Activated CD8-positive, alpha-beta memory T cell treated with anti-CD3 and anti-CD28 coated beads for 48 hours (primary cell): ENCODE measurements at places on chromosomes 7 and 10.

DNA sequence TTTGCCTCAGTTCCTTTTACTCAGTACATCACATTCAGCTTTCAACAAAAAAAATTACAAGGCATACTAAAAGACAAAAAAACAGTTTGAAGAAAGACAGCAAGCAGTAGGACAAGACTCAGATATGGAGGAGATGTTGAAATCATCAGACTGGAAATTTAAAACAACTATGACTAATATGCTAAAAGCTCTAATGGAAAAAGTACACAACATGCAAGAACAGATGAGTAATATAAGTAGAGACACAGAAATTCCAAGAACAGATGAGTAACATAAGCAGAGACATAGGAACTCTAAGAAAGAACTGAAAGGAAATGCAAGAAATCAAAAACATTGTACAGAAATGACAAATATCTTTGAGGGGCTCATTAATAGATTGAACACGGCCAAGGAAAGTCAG is 402.6 kb downstream of the NEBL start:
- DNase-seq, result no peak

DNA sequence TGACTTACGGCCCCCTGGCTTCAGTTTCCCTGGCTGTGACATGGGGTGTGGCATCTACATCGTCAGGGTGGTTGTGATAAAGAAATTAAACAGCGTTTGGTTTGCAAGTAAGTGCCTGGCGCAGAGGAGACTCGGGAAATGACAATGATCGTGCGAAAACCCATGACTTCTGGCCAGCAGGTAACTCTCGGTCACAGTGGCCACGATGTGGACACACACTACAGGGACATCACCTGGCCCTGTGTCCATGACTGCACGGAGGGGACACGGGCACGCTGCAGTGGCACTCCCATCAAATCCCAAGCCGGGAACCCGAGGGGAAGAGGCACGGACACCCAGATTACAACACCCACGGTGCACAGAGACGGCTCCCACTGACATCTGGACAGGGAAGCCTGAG is 28.7 kb downstream of the PAPOLB start:
- no peak for DNase-seq

DNA sequence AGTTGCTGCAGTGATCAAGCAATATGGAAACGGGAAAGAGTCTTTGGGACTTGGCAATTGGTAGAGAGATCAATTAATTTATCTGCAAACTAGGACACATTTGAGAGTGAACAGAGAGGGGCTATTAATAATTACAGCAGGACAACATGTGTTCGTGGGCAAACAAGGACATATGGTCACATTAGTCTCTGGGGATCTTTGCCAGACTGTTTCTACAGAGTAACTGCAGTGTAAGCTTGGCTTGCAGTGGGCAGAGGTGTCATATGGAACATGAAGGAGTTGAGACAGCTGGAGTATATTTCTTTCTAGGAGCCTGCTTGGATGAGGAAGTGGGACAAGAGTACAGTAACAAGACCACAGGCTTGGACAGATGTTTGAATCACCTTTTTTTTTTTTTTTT is 232.1 kb upstream of the LYZL1 start:
- no peak for DNase-seq

DNA sequence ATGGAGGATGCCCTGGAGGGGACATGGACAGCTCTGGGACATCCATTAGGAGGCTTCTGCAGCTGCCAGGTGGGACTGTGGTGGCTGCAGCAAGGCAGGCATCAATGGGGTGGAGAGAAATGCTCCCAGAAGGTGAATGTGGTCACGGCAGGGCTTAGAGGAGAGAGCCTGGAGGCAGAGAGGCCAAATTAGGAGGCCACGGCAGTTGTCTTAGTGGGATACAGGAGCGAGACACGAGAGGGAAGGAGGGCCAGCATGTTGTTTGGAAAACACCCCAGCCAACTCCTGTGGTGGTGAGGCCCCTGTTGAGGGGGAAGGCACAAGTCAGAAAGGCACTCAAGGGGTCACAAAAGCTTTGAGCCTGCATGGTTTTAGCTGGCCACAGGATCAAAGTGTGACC is 14.6 kb upstream of the ECHDC3 start:
- no peak for DNase-seq

DNA sequence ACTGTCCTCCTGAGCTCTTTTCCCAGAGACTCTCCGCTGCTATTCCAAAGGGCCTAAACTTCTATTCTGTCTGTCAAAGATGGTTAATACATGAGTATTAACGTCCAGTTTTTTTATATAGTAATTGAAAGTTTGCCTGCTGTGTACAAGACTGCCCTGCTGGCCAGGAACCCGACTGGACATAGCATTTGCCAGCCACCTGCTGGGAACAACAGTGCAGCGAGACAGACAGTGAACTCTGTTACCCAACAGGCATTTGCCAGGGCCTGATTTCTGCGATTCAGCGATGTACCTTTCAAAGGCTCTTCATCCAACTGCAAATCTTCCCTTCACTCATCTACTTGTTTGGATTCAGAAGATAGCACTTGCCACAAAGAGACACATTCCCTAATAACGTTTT is 128.8 kb upstream of the SEM1 start:
- no peak for DNase-seq

GRCh38 chr10:11255796-11256444 is 238.2 kb downstream of the CELF2 start:
- DNase-seq, result no peak

- no peak for DNase-seq
Observed at GRCh38 chr7:141704112-141704511, 2.1 kb upstream of the DENND11 start.

DNA sequence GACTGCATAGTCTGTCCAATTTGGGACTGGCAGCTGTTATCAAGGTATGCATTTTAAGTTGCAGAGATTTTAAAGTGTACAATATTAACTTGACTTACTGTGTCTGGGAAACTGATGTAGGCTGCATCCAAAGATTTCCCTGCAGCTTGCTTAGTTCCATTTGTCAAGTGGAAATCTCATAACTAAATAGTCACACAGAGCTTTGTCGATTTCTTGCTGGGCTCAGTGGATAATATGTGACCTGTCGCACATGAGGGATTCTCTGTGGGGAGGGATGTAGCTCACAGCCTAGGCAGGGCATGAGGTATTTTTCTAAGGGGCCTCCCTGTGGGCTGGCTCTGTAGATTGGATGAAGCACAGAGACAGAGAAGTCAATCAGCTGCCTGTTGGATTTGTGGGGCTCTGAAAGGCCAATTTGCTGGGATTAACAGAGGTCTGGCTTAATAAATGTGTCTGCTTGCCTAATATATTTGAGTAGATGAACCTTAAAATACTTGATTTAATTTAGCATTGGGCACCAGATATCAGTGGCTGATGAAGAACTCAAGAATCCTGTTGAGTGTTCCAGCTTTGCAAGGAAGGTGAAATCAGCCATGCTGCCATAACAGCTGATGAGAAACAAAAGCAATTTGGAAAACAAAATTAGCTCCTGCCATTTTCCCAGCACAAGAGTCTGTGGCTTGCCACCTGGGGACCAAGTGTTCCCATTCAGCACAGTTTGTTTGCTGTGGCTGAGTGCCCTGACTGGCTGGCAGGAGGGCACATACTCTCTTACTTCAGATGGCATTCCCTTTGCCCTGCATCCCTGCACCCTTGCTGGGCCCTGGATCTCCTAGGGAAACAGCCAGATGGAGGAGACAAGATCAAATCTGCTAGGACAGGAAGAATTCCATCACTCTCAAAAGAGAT is 598.5 kb downstream of the SORCS3 start:
- DNase-seq, result no peak

- no peak for DNase-seq
Observed at GRCh38 chr10:113187063-113187777, 237.2 kb downstream of the TCF7L2 start.

DNA sequence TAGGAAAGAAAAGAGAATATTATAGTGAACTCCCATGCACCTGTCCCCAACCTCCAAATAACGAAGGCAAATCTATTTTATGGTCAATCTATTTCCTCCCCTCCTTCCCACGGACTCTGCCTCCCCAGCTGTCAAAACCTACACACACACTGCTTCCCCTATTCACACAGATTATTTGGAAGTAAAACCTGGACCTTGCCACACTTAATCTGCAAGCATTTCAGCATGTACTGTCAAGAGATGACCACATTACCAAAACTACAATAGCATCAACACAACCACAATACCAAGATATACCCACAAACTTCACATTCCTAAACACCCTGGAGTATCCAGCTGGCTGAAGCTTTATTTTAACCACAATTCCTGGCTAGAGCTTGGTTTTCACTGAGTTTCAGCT is 27.8 kb upstream of the KCNK18 start:
- DNase-seq, result no peak

DNA sequence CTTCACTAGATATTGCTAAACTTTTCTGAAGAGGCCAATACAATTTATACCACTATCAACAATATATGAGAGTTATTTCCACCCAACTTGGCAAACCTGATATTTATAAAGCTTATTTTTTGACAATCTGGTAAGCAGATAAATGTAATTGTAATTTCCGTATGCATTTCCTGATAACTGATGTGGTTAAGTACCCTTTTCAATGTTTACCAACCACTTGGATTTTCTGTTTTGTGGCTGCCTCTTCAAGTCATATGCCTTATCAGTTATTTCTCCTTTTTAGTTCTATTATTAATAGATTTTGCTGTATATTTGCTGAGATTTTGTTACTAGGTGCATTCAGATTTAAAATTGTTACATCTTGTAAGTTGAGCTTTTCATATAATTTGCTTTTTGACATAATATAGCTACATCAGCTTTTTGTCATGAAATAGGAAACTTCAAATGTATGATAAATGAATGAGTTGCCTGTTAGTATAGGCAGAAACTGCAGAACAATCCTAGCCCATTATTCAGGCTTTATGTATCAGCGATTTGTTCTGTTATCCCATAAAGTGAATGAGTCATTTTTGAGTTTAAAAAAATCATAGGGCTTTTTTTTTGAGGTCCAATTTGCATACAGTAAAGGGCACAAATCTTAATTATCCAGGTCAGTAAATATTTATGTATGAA is 11.5 kb downstream of the SGPL1 start:
- no peak for DNase-seq

GRCh38 chr7:43761938-43762692 is 3.6 kb downstream of the BLVRA start:
- no peak for DNase-seq

DNA sequence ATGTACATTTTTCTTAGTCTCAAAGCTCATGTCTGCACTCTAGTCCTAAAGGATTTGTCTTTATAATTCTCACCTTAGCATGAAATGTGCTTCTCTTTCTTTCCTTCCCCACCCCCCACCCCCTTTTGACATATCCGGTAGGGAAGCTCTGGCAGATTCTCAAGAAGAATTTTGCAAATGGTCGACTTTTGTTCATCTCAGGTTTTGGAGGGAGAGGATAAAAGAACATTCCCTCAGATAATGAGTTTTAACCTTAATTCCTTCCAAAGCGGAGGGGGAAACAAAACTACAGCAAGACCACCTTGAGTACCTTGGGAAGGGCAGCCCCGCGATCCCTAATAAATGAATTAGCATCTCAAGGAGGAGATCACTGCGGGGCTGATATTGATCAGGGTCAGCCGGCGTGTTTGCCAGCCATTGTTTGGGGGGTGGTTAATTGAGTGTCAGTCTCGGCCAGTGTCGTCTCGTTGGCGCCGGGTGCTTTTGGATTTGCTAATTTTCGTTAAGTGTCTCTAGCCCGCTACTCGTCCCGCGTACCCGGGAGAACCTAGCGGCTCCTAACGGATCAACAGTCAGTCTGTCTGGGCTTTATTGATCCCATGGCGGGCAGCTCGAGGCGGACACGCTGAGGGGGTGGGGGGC is 874 bp upstream of the BAMBI start:
- DNase-seq, result no peak

GRCh38 chr7:92934096-92934495 is 97.7 kb upstream of the CDK6 start:
- DNase-seq, result no peak

DNA sequence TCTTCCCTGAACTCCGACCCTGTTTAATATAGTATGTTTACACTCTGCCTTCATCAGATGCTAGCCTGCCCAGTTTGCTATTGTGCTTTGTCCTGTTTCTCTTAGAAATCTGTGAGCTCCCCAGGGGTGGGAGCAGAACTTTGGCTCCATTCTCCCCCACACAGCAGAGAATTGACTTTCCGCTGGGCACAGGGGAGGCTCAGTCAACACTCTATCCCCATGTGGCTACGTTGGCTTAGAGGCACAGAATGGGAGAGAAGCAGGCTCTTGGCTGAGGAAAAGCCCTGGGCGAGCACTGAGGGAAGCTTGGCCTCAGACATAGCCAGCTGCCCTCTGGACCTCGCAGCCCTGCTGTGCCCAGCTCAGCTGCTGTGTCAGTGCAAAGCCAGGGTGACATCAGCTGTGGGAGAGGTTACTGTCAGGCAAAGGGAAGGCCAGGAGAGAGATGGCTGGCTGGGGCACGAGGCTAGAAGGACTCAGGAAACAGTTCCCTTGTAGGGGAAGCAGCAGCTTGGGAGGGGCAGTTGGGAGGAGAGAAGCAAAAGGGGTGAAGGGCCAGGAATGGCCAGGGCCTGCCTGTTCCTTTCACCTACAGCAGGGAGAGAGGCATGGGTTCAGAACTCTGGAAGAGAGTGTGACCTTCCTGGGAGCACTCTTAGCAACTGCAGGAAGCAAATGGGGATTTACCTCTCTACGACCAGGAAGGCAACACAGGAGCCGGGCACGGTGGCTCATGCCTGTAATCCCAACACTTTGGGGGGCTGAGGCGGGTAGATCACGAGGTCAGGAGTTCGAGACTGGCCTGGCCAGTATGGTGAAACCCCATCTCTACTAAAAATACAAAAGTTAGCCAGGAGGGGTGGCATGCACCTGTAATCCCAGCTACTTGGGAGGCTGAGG is 5.8 kb upstream of the SCD start:
- DNase-seq, result no peak

DNA sequence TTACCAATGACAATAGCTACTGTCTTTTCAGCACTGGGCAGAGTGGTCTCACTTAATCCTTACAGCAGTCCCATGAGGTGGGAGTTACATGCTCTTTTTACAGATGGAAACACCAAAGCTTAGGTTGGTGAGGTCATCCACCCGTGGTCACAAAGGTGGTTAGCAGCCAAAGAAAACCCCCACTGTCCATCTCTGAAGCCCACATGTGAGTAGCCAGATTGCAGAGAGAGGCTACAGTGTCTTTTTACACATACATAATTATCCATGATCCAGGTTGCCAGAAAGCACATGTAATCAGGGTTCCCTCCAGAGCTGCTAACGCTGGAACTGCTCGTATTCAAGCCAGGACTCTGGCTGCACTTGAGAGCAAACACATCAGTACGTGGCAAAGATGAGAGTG is 24.6 kb upstream of the ANKRD2 start:
- DNase-seq, result no peak

DNA sequence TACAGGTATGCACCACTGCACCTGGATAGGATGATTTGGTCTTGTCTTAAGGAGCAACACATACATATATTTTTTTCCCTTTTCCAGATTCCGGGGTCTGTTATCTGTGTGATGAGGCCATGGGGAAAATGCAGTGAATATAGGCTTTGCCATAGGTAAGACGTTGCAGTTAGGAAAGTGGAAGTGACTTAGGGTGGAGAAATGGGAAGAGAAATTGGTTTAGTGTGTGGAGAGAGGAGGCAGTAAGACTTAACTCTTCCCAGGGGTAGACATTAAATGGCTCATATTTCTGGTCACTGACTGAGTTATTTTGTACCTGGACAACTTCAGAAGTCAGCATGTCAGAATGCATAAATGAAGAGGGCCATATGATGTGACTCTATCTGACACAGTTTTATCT is 66.7 kb downstream of the PFKFB3 start:
- no peak for DNase-seq
